ENCODE measurements at places on chromosomes 16 and 17. TPM values are rescaled to one million over a fixed set of nuclear protein-coding genes. Genes with fewer than 3 reads are reported as not detected.
A peak's percentile ranks its signal among the peaks of the same experiment; 100 is the strongest.

MMP15 gene
- total RNA-seq = 5.9 TPM

DNAH2 gene
- total RNA-seq = 0.16 TPM

CHST5 gene
- not detected for total RNA-seq

CDT1 gene
- total RNA-seq = 1.5 TPM

FBXO47 gene
- not detected for total RNA-seq

NPTX1 gene
- 1.6 TPM for total RNA-seq

CFAP52 gene
- total RNA-seq = not detected

SLC6A2 gene
- total RNA-seq = 0.45 TPM

GUCY2D gene
- total RNA-seq = not detected

PIPOX gene
- total RNA-seq = 2.1 TPM

NSRP1 gene
- total RNA-seq = 60.0 TPM

OTOP2 gene
- not detected for total RNA-seq

NEUROD2 gene
- total RNA-seq = not detected

DNA sequence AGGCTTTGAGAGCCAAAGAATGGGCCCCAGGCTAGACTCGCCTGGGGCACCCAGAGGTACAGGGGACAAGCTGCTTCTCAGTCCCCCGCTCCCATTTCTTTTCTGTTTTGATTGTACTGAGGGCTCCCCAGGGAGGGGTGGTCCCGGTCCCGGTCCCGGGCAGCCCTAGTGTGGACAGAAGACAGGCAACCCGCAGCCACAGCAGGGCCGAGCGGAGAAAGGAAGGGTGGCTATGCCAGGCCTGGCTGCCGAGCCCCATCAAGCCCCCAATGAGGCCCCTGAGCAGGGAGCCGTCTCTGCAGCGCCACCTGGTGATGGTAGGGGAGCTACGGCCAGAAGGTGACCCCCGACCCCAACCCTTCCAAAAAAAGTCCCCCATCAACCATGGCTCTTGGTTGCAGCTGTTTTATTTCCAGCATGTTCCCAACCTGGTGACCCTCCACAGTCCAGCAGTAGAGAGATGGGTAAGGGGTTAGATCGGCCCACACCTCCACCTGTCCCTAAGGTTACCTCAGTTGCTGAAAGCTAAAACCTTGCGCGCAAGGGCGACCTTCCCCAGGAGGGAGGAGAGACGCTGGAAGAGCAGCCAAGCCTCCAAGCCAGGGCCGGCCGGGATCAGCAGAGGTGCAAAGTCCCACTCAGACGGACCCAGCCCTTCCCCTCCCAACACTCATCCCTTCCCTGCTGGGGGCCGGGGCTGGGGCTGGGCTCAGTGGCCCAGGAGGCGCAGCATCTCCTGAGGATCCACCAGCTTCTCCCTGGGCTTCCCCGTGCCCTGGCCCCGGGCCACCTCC is 2.6 kb upstream of the GRIN2C start:
- peak; percentile 81 for DNase-seq

DNA sequence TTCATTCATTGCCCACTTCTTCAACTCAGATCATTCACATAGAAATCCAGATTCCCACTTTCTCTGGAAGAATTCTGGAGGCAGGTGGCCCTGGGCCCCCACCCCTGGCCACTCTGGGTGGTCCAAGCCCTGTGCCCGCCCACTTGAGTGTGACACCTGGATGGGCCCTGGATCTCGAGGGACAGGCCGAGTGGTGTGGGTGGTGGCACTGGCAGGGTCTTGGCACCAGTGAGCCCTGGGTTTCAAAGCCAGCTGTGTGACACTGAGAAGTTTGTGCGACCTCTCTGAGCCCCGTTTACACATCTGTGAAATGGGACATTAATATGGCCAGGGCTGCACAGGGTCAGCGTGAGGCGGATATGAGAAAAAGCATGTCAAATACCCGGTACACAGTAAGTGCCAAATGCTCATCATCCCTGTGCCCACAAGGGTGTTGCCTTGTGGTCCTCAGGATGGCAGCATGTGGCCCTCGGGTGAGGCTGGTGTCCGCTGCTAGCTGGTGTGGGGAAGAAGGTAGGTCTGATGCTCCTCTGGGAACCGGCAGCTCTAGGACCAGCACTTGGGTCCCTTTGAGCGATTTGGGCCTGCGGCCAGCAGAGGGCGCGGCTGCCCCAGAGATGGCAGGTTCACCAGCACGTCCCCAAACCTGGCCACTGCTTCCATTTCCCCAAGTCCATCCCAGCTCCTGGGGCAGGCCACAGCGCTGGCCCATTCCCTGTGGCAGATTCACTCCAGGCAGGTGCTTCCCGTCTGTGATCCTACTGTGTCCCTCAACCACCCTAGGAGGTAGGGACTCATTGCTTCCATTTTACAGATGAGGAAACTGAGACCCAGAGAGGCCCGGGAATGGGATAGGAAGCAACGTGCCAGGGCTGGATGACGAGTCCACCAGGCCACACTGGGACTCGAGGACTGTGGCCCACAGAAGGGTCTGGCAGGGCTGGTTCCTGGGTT is 3.6 kb downstream of the OSGIN1 start:
- DNase-seq = peak; percentile 95

- peak; percentile 93 for DNase-seq
Measured at GRCh38 chr17:63434951-63435571, 11.0 kb downstream of the CYB561 start.

DNA sequence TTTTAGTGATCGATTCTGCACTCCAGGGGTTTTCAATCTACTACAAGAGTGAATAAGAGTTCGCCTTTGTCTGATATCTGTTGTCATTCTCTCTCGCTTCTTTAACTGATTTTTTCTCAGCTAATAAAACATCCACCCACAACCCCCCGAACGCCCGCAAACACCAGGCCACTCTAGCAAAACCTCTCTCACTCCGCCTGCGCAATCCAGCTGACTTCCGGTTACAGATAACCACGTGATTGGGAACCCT is 338 bp upstream of the RPL19 start:
- DNase-seq = peak; percentile 93

- no peak for DNase-seq
Measured at GRCh38 chr17:55768936-55769624, 18.2 kb downstream of the PCTP start.

- DNase-seq = no peak
Measured at GRCh38 chr16:65279576-65279975, 157.7 kb upstream of the CDH11 start.

- DNase-seq = no peak
Measured at GRCh38 chr17:40452921-40453378, 9.7 kb downstream of the IGFBP4 start.

DNA sequence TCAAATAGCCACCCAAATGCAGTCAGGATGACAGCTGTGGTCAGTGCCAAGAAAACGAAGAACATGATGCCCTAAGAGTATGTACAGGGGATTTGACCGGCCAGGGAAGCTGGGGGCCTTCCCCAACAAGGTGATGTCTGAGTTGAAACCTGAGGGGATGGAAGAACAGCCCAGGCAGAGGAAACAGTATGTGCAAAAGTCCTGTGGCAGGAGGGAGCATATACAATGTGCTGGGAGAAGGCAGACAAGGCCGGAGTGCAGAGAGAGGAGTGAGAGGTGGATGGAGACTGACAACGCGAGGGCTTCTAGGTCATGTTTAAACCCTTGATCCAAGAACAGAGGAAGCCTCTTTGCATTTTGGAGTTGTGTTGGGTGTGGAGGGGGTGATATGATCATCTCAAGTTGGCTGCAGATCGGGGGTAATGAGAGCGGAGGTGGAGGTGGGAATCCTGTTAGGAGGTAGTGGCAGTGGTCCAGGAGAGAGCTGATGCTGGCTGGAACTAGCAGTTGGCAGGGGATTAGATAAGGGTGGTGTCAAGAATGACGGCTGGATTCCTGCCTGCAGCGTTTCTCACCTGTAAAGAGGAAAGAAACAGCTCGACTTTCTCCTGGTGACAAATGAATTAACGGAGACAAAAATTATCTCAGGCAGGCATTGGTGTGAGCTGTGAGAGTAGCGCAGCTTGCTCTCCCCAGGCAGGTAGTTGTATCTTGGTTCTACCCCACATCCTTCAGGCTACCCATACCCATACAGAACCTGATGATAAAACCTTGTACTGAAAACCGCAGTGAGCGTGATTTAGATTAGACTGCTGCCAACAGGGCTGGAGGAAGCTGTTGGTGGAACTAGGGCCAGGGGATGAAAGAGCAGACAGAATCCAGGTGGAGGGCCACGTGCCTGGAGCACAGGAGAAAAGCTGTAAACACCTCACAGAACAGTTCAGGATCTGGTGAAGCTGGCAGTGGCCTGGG is 37.2 kb upstream of the NGFR start:
- no peak for DNase-seq

GRCh38 chr17:65181237-65182061 is 44.3 kb downstream of the RGS9 start:
- no peak for DNase-seq

DNA sequence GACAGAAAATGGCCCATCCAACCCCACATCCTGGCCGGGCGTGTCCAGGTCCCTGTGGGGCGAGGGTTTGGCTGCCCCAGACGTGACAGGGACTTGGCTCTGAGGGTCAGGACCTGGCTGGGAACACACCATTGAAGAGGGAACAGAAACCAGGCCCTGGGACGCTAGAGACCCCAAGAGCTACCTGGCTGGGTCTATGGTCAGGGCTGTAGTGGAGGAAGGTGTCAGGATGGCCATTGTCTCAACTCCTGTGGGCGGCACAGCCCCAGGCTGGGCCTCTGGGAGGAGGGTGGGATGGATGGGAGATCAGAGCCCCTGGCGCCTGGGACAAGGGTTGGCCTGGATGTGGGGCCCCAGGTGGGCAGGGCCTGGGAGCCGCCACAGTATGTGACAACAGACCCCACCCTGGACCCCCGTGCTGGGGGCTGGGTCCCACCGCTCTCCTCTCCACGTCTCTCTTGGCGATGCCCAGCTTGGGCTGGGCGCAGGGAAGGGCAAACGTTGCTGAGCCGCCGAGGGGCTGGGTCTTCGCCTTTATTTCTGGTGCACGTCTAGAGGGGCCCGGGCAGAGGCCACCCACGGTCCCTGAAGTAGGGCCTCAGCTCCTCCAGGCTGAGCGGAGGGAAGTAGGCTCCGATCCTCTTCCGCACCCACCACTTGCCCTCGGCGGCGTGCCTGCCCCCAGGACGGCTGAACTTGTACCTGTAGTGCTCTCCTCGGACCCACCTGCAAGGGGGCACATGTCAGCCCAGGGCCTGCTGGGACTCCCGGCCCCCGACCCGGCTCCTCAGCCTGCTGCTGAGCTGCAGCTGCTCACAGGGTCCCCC is 53.7 kb upstream of the GNG13 start:
- peak; percentile 39 for DNase-seq

- DNase-seq = no peak
Measured at GRCh38 chr17:38534498-38534885, 71.3 kb downstream of the SRCIN1 start.

DNA sequence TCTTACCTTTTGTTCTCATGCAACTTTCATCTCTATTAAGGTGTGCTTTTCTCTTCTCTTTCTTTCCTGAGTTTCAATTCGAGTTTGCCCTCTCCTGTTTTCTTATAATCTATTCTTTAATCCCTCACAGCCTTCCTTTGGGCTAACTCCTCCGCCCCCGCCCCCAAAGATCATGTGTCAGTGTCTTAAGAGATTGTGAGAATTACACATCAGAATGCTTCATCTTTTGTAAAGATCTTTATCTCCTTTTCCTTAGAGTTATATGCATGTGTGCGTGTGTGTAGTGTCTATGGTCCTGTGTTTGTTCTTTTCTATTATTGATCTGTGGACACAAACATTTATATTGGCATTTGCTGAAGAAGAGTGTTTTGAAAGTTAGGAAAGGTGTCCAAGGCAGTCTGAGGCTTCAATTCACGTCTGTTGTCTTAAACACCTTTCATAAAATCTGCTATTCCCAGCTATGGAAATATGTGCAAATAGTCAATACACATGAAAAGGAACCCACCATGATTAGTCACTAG is 6.1 kb upstream of the ALDH3A2 start:
- DNase-seq = no peak

- no peak for DNase-seq
Measured at GRCh38 chr17:49901460-49902331, 53.8 kb upstream of the TAC4 start.

DNA sequence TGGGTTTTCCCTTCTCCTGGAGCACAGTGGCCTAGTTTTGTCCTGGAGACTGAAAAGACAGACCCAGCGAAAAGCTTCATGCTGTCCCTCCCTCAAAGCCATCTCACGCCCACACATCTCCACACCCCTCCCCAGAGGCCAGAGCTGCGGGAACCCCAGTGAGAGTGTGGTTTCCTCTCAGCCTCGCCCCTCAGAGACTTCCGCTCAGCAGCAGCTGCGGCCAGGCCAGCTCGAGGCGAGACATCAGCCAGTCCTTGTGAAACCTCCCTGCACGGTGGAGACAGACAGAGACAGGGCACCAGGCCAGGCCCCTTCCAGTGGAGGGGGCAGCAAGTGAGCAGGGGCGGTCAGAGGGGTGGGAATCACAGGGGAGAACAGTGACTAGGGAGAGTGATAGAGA is 77.0 kb upstream of the TNRC6C start:
- DNase-seq = peak; percentile 92

DNA sequence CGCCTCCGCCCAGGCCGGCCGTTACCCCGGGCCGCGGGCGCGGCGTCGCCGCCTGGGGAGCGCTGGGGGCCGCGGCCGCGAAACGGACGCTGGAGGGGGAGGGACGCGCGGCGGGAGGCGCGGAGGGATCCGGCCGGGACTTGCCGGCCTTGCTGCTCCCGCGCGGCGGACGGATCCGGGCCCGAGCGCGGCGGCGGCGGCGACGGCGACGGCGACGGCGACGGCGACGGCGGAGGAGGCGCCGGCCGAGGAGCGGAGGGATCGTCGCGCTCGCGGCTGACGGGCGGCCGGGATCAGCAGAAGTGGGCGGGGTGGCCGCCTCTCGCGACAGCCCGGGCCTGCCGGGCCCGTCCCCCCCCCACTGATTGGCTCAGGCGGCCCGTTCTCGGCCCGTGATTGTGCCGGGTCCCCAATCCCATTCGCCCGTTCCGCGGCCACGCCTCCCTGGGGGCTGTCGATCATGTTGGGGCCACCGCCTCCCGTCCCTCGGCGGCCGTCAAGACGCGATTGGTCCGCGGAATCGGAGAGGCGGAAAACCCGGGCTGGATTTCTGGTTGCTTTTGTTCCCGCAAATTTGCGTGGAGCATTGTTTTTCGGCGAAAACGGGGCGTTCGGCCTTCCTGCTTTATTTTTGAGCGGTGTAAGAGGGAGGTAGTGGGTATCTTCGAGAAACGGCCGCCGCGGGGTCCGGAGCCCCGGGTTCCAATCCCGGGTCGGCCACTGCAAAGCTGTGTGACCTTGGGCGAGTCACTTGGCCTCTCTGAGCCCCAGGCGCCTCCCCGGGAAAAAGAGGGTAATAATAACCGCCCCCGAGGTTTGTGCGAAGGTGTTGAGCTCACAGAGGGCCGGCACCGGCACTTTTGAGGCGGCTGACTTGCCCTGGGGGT is at the start of gene ZCCHC14:
Gene ZCCHC14 (minus strand): TSS at position 304 of the 887 bp plus-strand sequence. CDS start 786 bp downstream, outside the sequence.
- peak; percentile 100 for DNase-seq

GRCh38 chr17:15440347-15440746 is 27.1 kb downstream of the CDRT4 start:
- DNase-seq = no peak

- DNase-seq = peak; percentile 83
Measured at GRCh38 chr16:24670623-24671454, 58.6 kb upstream of the TNRC6A start.

DNA sequence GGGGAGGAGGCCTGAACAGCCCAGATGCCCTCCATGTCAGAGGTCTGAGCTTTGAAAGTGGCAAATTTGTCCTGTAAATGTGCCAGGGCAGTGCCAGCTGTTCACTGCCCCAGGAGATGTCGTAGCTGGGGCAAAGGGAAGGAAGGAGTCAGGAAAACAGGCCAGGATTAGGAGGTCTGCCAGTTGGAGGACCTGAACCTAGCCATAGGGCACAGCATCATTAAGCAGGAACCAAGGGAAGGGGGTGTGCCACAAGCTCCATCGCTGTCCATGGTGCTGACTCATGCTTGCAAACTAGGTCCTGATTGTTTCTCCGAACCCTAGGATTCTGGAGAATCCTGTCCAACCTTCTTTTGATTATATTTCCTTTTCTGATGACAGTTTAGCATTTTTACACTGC is 124.2 kb downstream of the TMEM132E start:
- DNase-seq = no peak

- DNase-seq = no peak
Measured at GRCh38 chr16:1152123-1152638, 725 bp upstream of the CACNA1H start.

Data from aorta (tissue), 5 donors.